NAMALWA (cell line): ENCODE measurements at places on chromosomes 4 and X.

DNA sequence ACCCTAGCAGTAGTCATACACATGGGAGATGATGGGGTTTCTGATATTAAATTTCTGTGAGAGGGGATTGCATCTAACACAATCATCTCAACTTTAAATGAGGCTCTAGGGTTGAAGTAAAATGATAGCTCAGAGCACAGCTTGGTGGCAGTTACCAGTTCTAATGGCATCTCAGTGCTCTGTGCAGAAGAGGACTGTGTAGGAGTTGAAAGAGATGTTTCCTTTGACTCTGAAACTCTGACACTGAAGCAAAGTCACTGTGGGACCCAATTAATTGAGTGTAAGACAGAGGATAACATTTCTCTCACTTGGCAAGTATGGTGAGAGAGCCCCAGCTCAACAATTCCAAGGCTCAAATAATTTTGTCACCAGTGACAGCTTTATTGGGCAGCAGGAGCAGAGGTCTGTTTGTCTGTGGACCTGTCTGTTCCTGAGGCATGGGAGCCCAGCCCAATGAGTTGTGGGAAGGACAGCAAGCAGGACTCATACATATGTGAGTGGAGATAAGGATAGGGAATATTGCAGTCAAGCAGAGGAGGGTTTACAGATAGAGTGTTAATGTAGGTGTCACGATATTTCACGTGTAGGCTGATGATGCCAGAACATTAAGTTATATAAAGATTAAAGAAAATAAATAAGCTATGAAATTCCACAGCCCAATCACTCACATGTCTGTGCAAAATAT, 76.7 kb upstream of the NAF1 start:
- DNase-seq = no peak

GRCh38 chr4:41853973-41854372, 81.3 kb upstream of the TMEM33 start:
- DNase-seq = peak; percentile 24

- no peak for DNase-seq
These were observed 87.1 kb downstream of the CORIN start for GRCh38 chr4:47750788-47751187.

- DNase-seq = no peak
These were observed 32.1 kb downstream of the HTT-AS start for GRCh38 chr4:3042226-3042625.

GRCh38 chr4:25884031-25884782, 21.4 kb upstream of the SEL1L3 start:
- DNase-seq = no peak
